Esophagus squamous epithelium (tissue), 5 donors: ENCODE measurements at places on chromosomes 3 and 15. TPM values are rescaled to one million over a fixed set of nuclear protein-coding genes. Genes with fewer than 3 reads are reported as not detected.

CTDSPL gene
- total RNA-seq, result 22.6 TPM

- DNase-seq, result no peak
Measured at GRCh38 chr15:66429117-66429516, 42.4 kb downstream of the MAP2K1 start.

- DNase-seq, result no peak
Measured at GRCh38 chr15:45386420-45386819, 8.1 kb upstream of the GATM start.

DNA sequence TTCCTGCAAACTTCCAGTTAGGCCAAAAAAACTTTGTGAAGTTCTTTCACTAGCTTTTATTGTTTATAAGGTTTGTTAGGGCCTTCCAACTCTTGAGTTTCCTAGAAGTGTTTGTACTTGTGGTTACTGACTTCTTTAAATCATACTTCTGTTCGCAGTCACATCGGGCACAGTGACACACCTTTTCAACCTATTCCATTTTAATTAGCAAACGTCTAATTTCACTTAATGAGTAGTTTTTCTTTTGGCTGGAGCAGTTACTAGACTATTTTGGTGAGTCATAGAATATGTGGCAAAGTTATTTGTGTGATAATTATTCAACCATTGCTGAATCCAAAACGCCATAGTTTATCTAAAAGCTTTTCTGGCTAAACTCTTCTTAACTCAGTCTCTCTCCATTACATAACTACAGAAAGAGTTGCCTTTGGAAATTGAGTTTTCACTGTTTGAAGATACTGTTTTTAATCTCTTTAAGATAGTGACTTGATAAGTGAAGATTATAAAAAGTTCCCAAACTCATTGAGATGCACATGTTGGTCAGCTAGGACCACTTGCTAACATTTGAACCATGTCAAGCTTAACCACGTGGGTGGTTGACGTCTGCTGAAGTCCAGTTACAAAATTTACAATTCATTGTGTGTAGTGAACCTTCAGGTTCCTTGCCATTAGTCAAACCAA lies 21.5 kb downstream of the CNOT10 start:
- DNase-seq, result no peak

GRCh38 chr3:105385179-105385578 lies 18.5 kb downstream of the ALCAM start:
- DNase-seq, result no peak

GRCh38 chr3:58369876-58370275 lies 37.2 kb downstream of the PXK start:
- DNase-seq, result no peak

GRCh38 chr15:83320404-83320803 lies 35.9 kb upstream of the BNC1 start:
- no peak for DNase-seq

DNA sequence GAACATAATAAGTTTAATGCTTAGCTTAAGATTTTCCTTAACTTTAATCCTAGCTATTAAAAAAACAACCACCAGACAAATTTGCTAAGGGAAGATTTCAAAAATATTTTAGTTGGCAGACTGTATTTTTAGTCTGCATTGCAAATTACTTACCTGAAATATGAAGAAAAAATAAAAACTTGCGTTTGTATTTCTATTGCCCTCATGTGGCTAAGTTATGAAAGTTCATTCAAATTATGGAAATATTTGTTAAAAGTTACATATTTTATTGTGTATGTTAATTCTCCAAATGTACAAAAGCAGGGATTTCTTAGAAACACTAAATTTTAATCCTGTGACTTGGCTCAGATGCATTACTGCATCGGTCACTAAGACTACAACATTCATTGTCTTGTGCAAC lies 15.0 kb downstream of the GTF2A2 start:
- no peak for DNase-seq

DNA sequence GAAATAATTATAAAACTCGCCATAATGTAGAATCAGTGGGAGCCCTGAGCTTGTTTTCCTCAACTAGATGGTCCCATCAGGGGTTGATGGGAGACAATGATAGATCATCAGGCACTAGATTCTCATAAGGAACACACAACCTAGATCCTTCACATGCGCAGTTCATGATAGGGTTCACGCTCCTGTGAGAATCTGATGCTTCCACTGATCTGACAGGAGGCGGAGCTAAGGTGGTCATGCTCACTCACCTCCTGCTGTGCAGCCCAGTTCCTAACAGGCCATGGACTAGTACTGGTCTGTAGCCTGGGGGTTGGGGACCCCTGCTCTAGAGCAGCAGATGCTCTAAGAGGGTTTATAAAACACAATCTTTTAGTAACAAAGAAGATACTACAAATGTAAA lies 183.6 kb downstream of the ANXA2 start:
- DNase-seq, result no peak

DNA sequence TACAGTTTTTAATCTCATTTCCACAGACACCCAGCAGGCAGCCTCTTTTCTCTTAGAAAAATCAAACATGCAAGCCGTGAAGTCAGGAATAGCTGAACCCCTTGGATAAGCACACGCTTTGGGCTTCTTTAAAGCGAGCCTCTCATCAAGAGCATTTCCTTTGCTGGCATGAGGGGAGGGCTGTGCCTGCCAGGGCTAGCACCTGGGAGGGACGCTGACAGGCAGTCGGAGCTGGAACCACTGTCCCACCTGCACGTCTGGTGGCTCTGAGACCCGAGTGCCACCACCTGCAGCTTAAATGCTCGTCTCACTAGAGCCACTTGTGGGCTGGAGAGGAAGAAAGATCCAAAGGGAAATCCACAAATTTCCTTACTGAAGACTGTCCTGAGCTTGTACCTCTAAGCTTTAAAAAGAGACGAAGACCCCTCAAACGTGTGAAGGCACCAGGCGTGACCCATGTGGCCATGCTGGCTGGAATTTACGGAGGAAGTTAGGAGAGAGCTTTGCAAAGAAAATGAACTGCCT lies 9.4 kb downstream of the MAP6D1 start:
- DNase-seq, result no peak

DNA sequence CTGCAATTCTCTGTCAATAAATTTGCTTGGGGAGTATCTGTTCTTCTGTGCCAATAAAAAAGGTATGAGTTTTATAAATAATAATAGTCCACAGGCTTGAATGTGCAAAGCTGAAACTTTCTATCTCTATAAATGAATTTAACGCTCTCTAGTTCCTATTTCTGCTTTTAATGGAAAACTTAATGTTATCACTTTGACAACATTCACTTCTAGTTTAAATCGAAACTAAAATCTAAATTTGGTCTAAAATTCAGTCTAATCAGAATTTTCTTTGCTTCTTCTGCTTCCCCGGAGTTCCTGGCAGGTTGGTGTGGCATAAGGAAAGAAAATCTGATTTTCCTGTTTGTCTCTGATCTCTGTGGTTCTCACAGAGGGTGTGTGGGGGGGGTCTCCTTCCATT lies 450.1 kb upstream of the TBL1XR1 start:
- no peak for DNase-seq

DNA sequence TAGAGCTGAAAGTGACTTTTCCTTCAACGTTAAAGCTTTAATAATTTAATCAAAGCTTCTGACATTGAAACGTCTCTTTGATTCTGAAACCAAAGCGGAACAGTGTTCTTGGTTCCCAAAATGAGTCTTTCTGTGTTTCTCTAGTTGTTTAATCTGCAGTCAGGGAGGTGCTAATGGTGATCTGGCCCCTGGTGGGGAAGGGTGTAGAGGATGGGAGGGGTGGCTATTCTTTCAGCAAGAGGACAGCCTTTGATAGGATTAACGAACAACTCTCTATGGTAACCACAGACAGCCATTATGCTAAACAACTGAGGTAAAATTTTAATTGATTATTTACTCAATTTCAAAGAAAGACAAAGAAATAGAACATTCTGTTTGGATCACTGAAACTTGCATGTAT lies 79.9 kb upstream of the CADPS start:
- no peak for DNase-seq

FBXO22 gene
- 15.3 TPM for total RNA-seq

- no peak for DNase-seq
Measured at GRCh38 chr3:174784206-174784934, 74.8 kb upstream of the NAALADL2 start.

GRCh38 chr3:124882816-124883747 lies 4.1 kb downstream of the ITGB5 start:
- DNase-seq, result no peak

GRCh38 chr3:143283432-143284128 lies 164.0 kb downstream of the CHST2 start:
- no peak for DNase-seq

DNA sequence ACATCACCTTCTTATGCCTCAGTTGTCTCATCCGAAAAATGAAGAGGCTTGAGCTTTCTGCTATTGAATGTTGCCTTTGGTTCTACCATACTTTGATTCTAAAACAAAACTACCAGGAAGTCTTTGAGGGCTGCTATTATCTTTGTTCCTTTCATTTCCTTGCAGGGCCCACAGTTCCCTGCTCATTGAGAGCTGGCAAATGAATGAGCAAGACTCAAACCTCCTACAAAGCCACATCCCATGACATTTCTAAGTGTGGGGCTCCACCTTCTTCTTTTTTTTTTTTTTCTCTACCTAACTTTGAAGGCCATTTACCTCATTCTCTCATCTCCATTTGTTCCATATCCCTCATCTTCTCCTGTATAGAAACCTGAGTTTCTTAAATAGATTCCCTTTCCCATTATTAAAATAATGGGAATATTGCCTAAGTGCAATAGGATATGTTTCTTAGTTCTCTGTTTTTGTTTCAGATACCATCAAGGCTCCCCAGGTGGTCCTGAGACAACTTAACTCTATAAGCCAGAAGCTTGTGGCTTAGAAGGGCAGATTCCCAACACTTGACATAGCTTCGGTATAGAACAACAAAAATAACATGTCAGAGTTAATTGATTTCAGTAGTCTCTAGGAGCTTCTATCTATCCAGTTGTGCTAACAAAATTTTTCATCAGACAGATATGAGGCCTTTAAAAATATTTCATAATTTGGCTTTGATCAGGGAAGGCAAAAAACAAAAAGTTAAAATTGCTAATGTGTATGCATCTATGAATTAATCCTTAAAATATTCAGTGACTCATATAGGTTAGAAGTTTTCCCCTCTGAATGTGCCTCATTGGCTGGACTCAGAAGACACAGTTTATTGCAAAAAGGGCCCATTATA lies 951.6 kb downstream of the TUSC7 start:
- DNase-seq, result no peak

BUB1B gene
- 5.7 TPM for total RNA-seq

- DNase-seq, result no peak
Measured at GRCh38 chr3:77256584-77257503, 216.9 kb downstream of the ROBO2 start.

GRCh38 chr15:47517737-47518136 lies 199.6 kb upstream of the SEMA6D start:
- DNase-seq, result no peak

TMEM212 gene
- not detected for total RNA-seq

- DNase-seq, result no peak
Measured at GRCh38 chr15:69795601-69796000, 302.1 kb downstream of the TLE3 start.

ZNF660 gene
- 2.5 TPM for total RNA-seq

CLSTN2 gene
- 3.8 TPM for total RNA-seq

GNAT1 gene
- total RNA-seq, result not detected

GUCA1C gene
- not detected for total RNA-seq

ZNF860 gene
- 3.6 TPM for total RNA-seq

GRCh38 chr3:171446301-171446700 lies 13.9 kb downstream of the TNIK start:
- DNase-seq, result no peak

DNA sequence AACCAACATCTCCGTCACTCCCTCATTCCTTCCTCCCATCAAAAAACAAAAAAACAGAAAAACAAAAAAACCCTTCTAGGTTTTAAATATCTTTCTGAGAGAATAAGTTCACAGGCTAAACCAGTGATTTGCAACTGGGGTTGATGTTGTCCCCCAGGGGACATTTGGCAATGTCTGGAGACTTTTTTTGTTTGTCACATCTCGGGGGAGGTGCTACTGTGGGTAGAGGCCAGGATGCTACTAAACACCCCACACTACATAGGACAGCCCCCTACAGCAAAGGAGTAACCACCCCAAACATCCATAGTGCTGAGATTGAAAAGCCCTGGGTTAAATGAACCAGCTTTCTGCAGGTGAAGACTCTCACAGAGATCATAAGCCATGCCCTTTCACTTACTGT lies 17.0 kb upstream of the PROK2 start:
- no peak for DNase-seq

- no peak for DNase-seq
Measured at GRCh38 chr3:105334138-105334882, 32.4 kb upstream of the ALCAM start.

SEMA3G gene
- total RNA-seq, result 2.2 TPM

IDH3A gene
- total RNA-seq, result 50.7 TPM

GRCh38 chr3:8767256-8767666 lies 2.2 kb downstream of the OXTR start:
- no peak for DNase-seq

DNA sequence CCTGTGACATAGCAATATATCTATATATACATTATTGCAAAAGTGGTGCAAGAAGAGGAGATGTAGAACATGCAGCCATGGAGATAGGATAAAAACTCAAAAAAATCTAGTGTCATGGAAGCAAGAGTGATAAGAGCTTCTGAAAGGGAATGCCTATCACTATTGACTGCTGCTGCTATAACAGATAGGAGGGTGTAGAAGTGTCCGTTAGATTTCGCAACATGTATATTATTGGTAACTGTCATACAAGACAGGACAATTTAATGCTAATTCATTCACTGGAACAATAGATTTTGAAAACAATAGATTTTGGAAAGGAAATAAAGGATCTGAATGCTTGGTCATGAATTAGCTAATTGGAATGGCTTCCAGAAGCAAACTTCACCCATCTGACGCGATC lies 224.5 kb downstream of the ZNF385D start:
- no peak for DNase-seq

DNA sequence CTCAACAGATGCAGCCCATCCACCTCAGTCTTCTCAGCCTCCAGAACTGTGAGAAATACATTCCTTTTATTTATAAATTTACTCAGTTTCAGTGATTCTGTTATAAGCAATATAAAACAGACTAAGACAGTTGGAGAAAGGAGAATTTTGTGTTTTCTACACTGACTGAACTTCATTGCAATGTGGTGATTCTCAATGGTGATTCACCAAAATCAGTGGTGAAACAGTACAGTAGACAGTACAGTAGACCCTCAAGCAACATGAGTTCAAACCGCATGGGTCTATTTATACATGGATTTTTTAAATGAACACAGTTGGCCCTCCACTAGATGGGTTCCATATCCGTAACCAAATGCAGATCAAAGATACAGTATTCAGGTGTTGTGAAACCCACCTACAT lies 403.1 kb upstream of the TGFBR2 start:
- DNase-seq, result no peak

DNA sequence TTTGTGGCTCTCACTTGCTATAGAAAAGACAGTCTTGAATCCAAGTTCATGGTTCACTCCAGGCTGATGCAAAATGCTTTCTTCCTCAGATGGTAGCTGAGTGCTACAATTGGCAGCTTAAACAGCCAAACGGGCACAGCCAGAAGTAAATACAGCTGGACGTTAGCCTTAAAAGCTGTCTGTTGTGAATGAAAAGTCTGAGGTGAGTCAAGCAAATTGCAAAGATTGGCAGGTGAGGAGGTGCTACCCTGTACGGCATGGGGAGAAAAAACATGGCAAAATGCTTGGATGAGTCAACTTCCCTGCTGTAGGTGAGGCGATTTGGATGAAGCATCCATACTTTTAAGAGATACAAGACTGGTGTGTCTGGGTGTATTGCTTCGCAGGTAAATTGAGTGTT lies 40.5 kb downstream of the IL5RA start:
- DNase-seq, result no peak

GRCh38 chr15:60062826-60063225 lies 58.7 kb downstream of the FOXB1 start:
- no peak for DNase-seq
